ENCODE measurements at places on chromosomes 7 and 10.

DNA sequence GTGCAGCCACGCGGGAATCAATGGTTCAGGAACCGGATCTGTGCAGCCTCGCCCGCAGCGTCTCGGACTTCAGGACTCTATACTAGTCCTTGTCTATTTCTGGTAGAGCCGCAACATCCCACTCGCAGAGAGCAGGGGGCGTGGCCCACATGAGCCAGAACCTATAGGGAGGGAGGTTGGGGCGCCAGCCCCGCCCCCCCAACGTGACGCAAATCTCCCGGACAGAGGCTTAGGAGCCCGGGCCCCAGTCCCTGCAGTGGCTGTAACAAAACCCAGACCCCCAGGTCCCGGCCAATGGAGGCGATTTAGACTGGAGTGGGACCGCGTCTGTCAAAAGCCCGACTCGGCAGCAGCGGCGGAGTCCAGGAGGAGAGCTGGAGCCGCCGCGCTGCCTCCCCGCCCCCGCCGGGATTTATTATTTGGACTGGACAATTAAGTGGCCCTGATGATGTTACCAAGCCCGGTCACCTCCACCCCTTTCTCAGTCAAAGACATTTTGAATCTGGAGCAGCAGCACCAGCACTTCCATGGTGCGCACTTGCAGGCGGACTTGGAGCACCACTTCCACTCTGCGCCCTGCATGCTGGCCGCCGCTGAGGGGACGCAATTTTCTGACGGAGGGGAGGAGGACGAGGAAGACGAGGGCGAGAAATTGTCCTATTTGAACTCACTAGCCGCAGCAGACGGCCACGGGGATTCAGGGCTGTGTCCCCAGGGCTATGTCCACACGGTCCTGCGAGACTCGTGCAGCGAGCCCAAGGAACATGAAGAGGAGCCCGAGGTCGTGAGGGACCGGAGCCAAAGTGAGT lies at the start of gene NKX2-3:
NKX2-3 (plus strand) TSS at position 256 of the 809 bp plus-strand sequence; CDS start at position 446, 190 bp downstream.
- H3K4me3 ChIP-seq: peak within 1 kb of the TSS; percentile 55
- peaks cover 2% of the 10 kb centered on the region for H3K36me3 ChIP-seq
- peak within 1 kb of the TSS; percentile 52 for H3K27ac ChIP-seq
- peaks cover 93% of the 10 kb centered on the region for H3K27me3 ChIP-seq
- DNase-seq: peak; percentile 33

DNA sequence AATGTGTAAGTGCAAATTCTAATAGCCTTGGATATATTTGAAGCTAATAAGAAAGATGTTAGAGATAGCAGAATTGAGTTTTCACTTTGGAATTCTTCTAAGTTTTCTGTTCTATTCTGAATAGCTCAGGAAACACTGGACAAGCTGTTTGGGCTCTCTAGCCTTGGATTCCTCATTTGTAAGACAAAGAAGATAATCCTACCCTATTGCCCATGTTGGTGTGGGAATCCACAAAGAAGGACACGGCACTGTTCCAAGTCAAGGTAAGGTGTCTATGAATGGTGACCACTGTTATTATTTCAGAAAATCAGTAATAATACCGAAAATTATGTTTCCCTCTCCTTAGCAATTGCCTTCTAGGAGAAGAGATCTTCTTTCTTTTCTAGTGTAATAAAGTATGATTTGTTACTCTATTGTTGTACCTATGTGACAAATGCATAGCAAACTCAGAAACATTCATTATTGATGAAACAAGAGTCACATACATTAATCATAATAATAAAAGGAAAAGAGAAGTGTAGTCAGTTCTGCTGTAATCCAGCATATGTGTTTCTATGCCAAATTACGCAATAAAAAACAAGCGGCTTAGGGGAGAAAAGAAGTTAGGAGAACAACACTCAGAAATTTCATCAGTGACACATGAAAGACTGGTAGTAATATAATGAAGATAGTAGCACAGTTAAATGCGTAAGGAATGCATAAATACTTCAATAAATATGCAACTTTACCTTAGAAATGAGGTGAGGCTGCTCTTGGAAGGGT lies 1012.3 kb upstream of the PHF14 start:
- no peak for DNase-seq
- H3K27me3 ChIP-seq: no peaks in the 10 kb centered on the region
- no peak overlapping the region for H3K27ac ChIP-seq
- no peak overlapping the region for H3K4me3 ChIP-seq

DNA sequence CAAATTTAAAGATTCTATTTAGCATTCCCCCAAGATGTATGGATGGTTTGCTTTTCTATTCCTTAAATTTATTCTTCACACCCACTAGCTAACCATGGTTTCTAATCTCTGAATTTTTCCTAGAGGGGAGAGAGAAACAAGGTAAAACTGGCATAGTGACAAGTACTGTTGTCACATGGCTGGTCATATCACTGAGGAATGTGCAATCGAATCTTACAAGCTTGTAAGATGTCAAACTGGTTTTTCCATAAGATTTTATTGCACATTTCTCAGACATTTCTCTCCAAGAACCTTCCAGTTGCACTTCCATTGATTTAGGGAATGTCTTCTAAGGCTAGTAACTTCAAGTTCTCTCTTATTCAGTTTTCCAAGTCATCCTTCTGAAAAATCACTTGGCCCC lies 89.8 kb downstream of the MBL2 start:
- peaks cover 2% of the 10 kb centered on the region for H3K4me1 ChIP-seq
- H3K27me3 ChIP-seq: no peaks in the 10 kb centered on the region
- no peak overlapping the region for H3K27ac ChIP-seq
- DNase-seq: no peak

GRCh38 chr10:74415146-74415839 lies 264.3 kb downstream of the ADK start:
- H3K4me1 ChIP-seq: peaks cover 9% of the 10 kb centered on the region
- no peak overlapping the region for H3K4me3 ChIP-seq
- H3K27ac ChIP-seq: no peak overlapping the region

DNA sequence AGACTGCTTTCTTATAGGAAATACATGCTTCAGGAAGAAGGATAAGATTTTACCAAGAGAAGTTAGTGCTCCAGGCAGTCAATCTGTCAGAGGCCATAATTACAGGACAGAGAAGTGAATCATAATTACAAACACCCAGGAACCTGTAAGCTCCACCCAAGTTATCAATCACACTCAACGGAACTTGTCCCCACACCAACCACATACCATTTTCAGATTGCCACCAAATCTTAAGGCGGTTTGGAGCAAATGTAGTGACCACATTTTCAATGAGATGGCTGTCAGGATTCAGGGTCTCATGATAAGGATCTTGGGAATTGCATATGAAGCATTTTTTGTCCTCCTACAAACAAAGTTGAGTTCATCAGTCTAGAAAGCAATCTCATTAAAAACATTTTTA lies 4.8 kb downstream of the LAMB1 start:
- peaks cover 62% of the 10 kb centered on the region for H3K27me3 ChIP-seq
- DNase-seq: no peak
- no peak overlapping the region for H3K27ac ChIP-seq
- no peak overlapping the region for H3K4me3 ChIP-seq

- no peaks in the 10 kb centered on the region for H3K27me3 ChIP-seq
- no peak overlapping the region for H3K4me3 ChIP-seq
These were observed 68.0 kb downstream of the OGDH start for GRCh38 chr7:44674381-44674780.

- no peak overlapping the region for H3K27ac ChIP-seq
- DNase-seq: peak; percentile 65
- H3K4me3 ChIP-seq: peak overlapping the region; percentile 68
- no peaks in the 10 kb centered on the region for H3K36me3 ChIP-seq
- no peaks in the 10 kb centered on the region for H3K27me3 ChIP-seq
These were observed 94.1 kb downstream of the PRKAG2 start for GRCh38 chr7:151782598-151783448.

- peaks cover 62% of the 10 kb centered on the region for H3K36me3 ChIP-seq
- no peak overlapping the region for H3K27ac ChIP-seq
- no peaks in the 10 kb centered on the region for H3K27me3 ChIP-seq
- H3K4me1 ChIP-seq: peaks cover 22% of the 10 kb centered on the region
These were observed 9.1 kb upstream of the PILRB start for GRCh38 chr7:100348805-100349204.

- H3K27me3 ChIP-seq: peaks cover 2% of the 10 kb centered on the region
- H3K4me1 ChIP-seq: no peaks in the 10 kb centered on the region
- H3K27ac ChIP-seq: no peak overlapping the region
- no peak overlapping the region for H3K4me3 ChIP-seq
These were observed 90.4 kb downstream of the ETV1 start for GRCh38 chr7:13898957-13899670.

DNA sequence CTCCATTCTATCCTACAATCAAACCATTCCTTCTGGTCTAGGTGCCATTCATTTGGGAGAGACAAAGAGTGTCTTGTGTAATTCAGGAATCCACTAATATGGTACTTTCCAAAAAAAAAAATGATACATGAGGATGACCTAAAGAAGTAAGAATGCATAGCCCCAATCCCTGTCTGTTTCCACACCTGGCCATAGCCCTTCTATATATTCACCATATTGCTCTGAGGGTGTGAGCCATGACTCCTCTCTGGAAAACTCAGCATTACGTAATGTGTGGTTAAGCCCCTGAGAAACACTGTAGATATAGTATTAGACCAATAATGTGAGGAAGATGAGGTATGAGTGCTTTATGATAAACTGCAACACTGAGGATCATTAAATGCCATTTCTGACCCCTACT lies 592.7 kb downstream of the INHBA start:
- H3K36me3 ChIP-seq: no peaks in the 10 kb centered on the region
- H3K27ac ChIP-seq: no peak overlapping the region
- H3K27me3 ChIP-seq: no peaks in the 10 kb centered on the region
- H3K4me3 ChIP-seq: no peak overlapping the region

GRCh38 chr7:132034748-132035416 lies 478.5 kb upstream of the PODXL start:
- H3K27ac ChIP-seq: no peak overlapping the region
- DNase-seq: no peak
- no peak overlapping the region for H3K4me3 ChIP-seq
- no peaks in the 10 kb centered on the region for H3K27me3 ChIP-seq

GRCh38 chr7:99381664-99382075 lies 7.1 kb downstream of the ARPC1B start:
- H3K4me3 ChIP-seq: peak overlapping the region; percentile 89
- no peaks in the 10 kb centered on the region for H3K27me3 ChIP-seq
- peaks cover 30% of the 10 kb centered on the region for H3K4me1 ChIP-seq

GRCh38 chr10:123348691-123349572 lies 194.7 kb downstream of the BUB3 start:
- H3K27me3 ChIP-seq: no peaks in the 10 kb centered on the region
- DNase-seq: no peak

DNA sequence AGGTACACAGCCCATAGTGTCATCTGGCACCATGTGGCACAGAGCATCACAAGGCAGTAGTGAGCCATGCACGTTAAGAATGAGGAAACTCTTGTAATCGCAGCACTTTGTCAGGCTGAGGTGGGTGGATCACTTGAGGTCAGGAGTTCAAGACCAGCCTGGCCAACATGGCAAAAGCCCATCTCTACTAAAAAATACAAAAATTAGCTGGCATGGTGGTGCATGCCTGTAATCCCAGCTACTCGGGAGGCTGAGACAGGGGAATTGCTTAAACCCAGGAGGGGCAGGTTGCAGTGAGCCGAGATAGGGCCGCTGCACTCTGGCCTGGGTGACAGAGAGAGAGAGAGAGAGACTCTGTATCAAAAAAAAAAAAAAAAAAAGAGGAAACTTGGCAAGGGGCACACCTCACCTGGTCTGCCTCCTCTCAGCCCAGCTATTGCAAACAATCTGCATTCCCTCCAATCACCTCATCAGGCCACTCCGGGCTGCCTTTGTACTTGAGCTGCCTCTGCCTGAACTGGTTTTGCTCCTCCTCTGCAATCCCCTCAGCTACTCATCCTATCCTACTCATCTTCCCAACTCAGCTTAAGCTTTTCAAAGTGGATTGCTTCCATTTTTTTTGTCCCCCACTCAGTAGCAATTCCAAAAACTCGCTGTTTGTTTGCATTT lies 46.0 kb upstream of the OPTN start:
- H3K27ac ChIP-seq: no peak overlapping the region
- H3K36me3 ChIP-seq: no peaks in the 10 kb centered on the region
- no peak overlapping the region for H3K4me3 ChIP-seq

GRCh38 chr10:282294-283139 lies 147.3 kb downstream of the ZMYND11 start:
- H3K36me3 ChIP-seq: peaks cover 4% of the 10 kb centered on the region
- no peak overlapping the region for H3K27ac ChIP-seq
- no peak overlapping the region for H3K4me3 ChIP-seq
- peak; percentile 13 for DNase-seq

- peaks cover 14% of the 10 kb centered on the region for H3K27me3 ChIP-seq
- no peak overlapping the region for H3K27ac ChIP-seq
- no peak overlapping the region for H3K4me3 ChIP-seq
- no peaks in the 10 kb centered on the region for H3K4me1 ChIP-seq
- H3K36me3 ChIP-seq: no peaks in the 10 kb centered on the region
- no peak for DNase-seq
These were observed 11.4 kb downstream of the NPVF start for GRCh38 chr7:25216837-25217236.

DNA sequence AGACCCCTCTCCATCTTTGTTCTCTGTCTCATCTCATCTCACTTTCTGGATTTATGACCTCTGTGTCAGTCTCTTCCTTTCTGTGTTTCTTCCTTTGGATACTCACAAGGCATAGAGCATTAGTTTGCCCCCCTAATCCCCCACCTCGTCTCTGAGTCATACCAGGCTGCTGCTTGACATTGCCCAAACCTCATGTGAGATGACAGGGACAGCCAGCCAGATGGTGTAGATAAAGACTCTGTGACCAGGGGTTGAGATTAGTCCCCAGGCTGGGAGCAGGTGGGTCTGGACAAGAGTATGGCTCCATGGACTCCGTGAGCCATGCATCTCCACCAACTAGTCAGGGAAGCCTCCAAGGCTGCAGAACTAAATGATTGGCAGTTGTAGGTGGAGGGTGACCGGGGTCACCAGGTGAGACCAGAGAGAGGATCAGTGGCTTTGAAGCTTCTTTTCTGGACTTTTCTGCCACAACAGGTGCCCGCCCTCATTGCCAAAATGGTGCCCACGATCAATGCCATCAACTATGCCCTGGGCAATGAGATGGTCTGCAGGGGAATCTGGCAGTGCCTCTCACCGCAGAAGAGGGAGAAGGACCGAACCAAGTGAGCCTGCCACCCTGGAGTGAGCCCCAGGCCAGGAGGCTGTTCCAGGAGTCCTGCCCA lies 13.3 kb downstream of the RGR start:
- no peak for DNase-seq
- peaks cover 13% of the 10 kb centered on the region for H3K27me3 ChIP-seq
- H3K36me3 ChIP-seq: no peaks in the 10 kb centered on the region
- H3K4me3 ChIP-seq: no peak overlapping the region
- peaks cover 2% of the 10 kb centered on the region for H3K4me1 ChIP-seq

DNA sequence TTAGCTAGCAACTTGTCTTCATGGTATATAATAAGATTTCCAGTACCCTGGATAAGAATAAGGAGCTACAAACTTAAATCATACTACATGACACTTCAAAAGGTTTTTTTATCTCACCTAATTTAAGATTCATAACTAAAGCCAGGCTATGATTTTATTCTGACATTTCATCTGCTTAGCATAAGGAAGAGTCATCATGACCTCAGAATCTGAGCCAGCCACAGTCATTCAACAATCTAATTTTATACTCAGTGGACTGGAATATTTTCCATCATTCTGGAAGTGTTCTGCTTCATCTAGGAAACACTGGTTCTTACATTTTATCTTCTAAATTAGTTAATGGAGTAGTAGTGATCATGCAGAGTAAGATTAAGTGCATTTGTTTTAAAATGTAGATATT lies 102.1 kb upstream of the KCND2 start:
- DNase-seq: no peak
- no peaks in the 10 kb centered on the region for H3K36me3 ChIP-seq
- H3K27me3 ChIP-seq: no peaks in the 10 kb centered on the region
- H3K4me3 ChIP-seq: no peak overlapping the region
- H3K4me1 ChIP-seq: no peaks in the 10 kb centered on the region

Data from T-helper 2 cell treated with Interferon-gamma antibody and Interleukin-4, amounts not matched to agents 5 μg/mL and 100 μg/mL, for 36 hours (primary cell).